ENCODE measurements at places on chromosomes 1 and 21. TPM values are rescaled to one million over a fixed set of nuclear protein-coding genes. Genes with fewer than 3 reads are reported as not detected.

GRCh38 chr1:40373323-40374283, at the start of gene SMAP2:
TSS of gene SMAP2 (plus strand) at chr1:40373727. CDS start at chr1:40374121, 394 bp downstream.
- H3K27ac ChIP-seq: peak within 1 kb of the TSS; percentile 81
- no peaks in the 10 kb centered on the region for H3K27me3 ChIP-seq
- H3K36me3 ChIP-seq: no peaks in the 10 kb centered on the region
- peak; percentile 96 for DNase-seq
- H3K4me3 ChIP-seq: peak within 1 kb of the TSS; percentile 62

DNA sequence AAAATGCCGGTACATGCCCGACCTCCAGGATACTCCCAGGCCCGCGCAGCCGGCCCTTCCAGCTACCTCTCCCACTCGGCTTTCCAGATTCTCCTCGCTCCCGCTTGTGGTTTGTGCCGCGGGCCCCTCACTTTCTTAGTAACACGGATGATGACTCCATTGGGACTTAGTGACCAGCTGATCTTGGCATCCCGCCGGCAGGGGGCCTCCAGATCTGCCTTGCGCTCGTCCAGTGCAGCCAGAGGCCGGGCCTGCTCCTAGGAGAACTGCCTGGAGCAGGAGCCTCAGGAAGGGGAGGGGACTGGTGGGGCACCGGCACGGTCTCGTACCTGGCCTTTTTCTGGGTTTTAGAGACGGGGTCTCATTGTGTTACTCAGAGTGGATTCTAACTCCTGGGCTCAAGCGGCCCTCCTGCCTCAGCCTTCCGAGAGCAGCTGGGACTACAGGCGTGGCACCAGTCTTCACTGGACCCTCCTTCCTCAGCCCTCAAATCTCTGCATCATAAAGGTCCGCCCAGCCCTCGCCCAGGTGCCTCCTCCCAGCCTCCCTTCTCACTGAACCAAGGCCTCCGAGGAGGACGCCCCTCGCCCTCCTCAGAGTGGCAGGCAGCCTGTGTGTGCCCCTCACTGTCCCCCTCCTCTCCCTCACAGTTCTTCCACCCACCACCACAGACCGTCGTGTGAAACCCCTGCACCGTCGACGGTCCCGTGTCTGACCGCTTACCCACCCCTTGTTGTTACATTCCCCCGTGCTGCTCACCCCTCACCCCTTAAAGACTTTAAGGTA, 78.6 kb downstream of the SLC25A24 start:
- H3K4me3 ChIP-seq: no peak overlapping the region
- no peaks in the 10 kb centered on the region for H3K36me3 ChIP-seq
- no peak for DNase-seq
- no peaks in the 10 kb centered on the region for H3K27me3 ChIP-seq

GRCh38 chr1:164787834-164788231, 228.8 kb downstream of the PBX1 start:
- H3K27ac ChIP-seq: no peak overlapping the region
- no peak overlapping the region for H3K4me3 ChIP-seq
- H3K36me3 ChIP-seq: peaks cover 6% of the 10 kb centered on the region
- DNase-seq: no peak

Gene PLA2G2C
- not detected for total RNA-seq

GRCh38 chr1:113282008-113282892, 108.1 kb upstream of the MAGI3 start:
- H3K4me1 ChIP-seq: no peaks in the 10 kb centered on the region
- H3K36me3 ChIP-seq: no peaks in the 10 kb centered on the region
- H3K4me3 ChIP-seq: no peak overlapping the region
- no peak for DNase-seq
- no peaks in the 10 kb centered on the region for H3K27me3 ChIP-seq

Gene MCOLN2
- total RNA-seq: 0.89 TPM

Gene PSMD4
- 211 TPM for total RNA-seq

Gene LYPD8
- not detected for total RNA-seq

Gene OR2L2
- 0.50 TPM for total RNA-seq

DNA sequence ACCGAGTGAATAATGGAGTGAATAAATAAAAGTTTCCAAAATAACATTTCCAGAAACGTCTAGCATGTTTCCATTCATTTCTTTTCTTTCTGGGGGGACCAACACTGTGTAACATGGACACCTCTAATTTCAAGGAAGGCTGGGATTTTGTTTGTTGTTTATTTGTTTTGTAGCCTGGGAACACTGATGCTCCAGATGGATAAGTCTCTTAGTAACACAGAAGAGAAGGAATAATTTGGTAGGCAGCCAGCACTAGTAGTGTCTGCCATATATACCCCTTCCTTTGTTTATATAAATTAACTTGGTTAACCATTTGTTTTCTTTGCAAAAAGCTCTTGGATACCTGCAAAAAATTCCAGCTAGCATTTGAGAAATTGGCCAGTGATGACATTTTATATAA, 411.4 kb upstream of the DEPDC1 start:
- H3K4me1 ChIP-seq: no peaks in the 10 kb centered on the region
- DNase-seq: no peak
- no peaks in the 10 kb centered on the region for H3K36me3 ChIP-seq
- no peak overlapping the region for H3K4me3 ChIP-seq
- no peak overlapping the region for H3K27ac ChIP-seq
- no peaks in the 10 kb centered on the region for H3K27me3 ChIP-seq

Gene FCGR1A
- 13.8 TPM for total RNA-seq

Gene ATAD3A
- total RNA-seq: 22.0 TPM

- no peak for DNase-seq
- H3K4me1 ChIP-seq: peaks cover 78% of the 10 kb centered on the region
- H3K36me3 ChIP-seq: peaks cover 13% of the 10 kb centered on the region
- H3K27me3 ChIP-seq: no peaks in the 10 kb centered on the region
Observed at GRCh38 chr1:201739080-201739479, 89.9 kb upstream of the IPO9 start.

DNA sequence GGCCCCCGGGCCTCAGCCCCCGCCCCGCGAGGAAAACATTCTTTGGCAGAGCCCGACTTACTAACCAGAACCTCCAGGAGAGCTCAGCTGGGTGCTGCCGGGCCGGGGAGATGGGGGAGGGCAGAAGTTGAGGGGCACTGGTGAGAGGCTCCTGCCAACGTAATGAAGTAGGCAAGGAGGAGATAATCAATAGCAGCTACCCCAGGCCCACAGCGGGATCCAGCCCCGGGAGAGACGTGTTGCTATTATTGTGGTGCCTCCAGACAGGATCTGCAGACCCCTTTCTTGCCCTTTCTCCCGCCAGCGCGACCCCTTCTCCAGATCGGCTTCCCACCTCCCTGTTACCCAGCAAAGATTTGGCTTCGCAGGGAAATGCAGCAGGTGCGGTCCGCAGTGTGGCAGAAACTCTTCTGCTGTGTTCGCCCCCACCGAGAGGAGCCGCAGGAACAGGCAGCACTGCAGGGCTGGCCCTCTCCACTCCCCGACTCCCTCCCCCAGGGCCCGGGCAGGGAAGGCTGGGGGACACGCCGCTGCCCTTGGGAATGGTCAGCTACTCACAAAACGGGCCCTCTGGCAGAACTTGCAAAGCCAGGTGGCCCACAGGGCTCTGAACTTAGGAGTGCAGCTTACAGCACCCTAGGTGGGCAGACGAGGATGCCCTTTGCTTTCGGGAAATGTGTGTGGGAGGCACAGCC, 1.5 kb upstream of the KCNA2 start:
- no peak overlapping the region for H3K27ac ChIP-seq
- peaks cover 46% of the 10 kb centered on the region for H3K4me1 ChIP-seq

GRCh38 chr1:155176544-155177071, 3.0 kb downstream of the TRIM46 start:
- no peaks in the 10 kb centered on the region for H3K27me3 ChIP-seq
- no peak for DNase-seq
- H3K36me3 ChIP-seq: peaks cover 58% of the 10 kb centered on the region
- H3K4me1 ChIP-seq: peaks cover 49% of the 10 kb centered on the region
- no peak overlapping the region for H3K27ac ChIP-seq

Gene SHE
- 10.5 TPM for total RNA-seq

GRCh38 chr1:53572065-53572814, 113.0 kb downstream of the DMRTB1 start:
- H3K36me3 ChIP-seq: no peaks in the 10 kb centered on the region
- no peaks in the 10 kb centered on the region for H3K27me3 ChIP-seq
- peak; percentile 66 for DNase-seq
- H3K4me3 ChIP-seq: no peak overlapping the region
- peak overlapping the region; percentile 0 for H3K27ac ChIP-seq

Gene SYDE2
- total RNA-seq: 11.7 TPM

- no peak for DNase-seq
- no peaks in the 10 kb centered on the region for H3K27me3 ChIP-seq
- H3K36me3 ChIP-seq: peaks cover 12% of the 10 kb centered on the region
Observed at GRCh38 chr1:165674599-165674998, 23.8 kb downstream of the ALDH9A1 start.

DNA sequence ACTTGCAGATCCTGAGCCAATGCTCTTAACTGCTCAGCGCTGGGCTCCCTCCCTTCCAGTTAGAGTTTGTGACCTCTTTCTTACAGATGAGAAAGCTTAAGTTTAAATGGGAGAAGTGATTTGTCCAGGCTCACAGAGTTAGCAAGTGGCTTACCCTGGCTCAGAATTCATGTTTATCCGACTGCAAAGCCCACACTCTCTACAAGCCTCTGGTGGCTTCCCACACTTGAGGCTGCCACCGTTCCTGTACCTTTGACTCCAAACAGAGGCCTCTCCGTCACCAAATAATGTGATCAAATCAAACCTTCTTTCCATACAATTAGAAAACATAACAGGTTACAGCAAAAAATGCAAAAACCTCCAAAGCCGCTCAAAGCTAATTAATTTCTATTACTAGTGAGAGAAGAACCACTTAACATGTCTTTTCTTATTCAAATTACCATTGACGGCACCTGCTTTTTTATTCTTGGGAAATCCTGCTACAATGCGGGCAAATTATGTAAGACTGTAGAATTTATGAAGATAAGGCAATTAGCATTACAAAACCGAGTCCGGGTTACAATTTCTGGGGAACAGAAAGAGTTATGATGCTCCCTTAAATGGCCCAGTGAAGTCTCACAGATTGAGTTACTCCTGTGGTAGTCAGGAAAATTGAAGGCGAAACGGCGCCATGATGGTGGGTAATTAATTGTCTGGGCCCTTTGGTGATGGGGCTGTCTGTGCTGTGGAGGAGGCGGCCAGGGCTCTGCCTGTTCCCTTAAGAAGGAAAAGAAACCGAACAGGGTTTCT, 324.3 kb upstream of the POU3F1 start:
- no peaks in the 10 kb centered on the region for H3K36me3 ChIP-seq
- H3K27ac ChIP-seq: no peak overlapping the region
- no peak for DNase-seq
- no peaks in the 10 kb centered on the region for H3K4me1 ChIP-seq

Gene GNB1
- total RNA-seq: 129 TPM

GRCh38 chr21:18499761-18500376, 96.3 kb upstream of the TMPRSS15 start:
- H3K27me3 ChIP-seq: no peaks in the 10 kb centered on the region
- H3K4me1 ChIP-seq: no peaks in the 10 kb centered on the region
- H3K36me3 ChIP-seq: no peaks in the 10 kb centered on the region
- H3K4me3 ChIP-seq: no peak overlapping the region

Gene STX12
- total RNA-seq: 74.3 TPM

Gene CIART
- 4.3 TPM for total RNA-seq

- H3K27me3 ChIP-seq: no peaks in the 10 kb centered on the region
- peak overlapping the region; percentile 46 for H3K4me3 ChIP-seq
- DNase-seq: no peak
- peaks cover 31% of the 10 kb centered on the region for H3K36me3 ChIP-seq
- no peak overlapping the region for H3K27ac ChIP-seq
Observed at GRCh38 chr1:6259491-6260362, 1.2 kb downstream of the GPR153 start.

GRCh38 chr1:44511769-44512168, 106.7 kb downstream of the RNF220 start:
- peaks cover 55% of the 10 kb centered on the region for H3K27me3 ChIP-seq
- H3K4me3 ChIP-seq: no peak overlapping the region
- no peak overlapping the region for H3K27ac ChIP-seq

Gene ENAH
- 91.4 TPM for total RNA-seq

DNA sequence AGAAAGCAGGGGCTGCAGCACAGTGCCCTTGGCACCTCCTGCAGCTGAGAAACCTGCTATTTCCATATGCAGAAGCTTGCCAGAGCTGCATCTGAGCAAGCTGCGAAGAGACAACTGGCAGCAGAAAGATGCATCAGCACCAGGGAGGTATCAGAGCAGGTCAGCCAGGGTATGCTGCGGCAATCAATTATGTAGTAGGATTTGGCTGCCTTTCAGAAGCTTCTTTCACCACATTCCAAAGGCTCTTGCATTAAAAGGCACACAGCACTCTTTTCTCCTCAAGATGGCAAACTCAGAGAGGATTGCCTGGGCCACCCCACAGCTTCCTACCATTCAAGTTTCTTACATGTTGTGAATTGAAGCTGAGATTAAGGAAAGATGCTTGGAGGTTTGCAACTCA, 47.6 kb upstream of the RAP1A start:
- no peaks in the 10 kb centered on the region for H3K27me3 ChIP-seq
- H3K36me3 ChIP-seq: no peaks in the 10 kb centered on the region
- H3K4me1 ChIP-seq: peaks cover 4% of the 10 kb centered on the region
- peak; percentile 13 for DNase-seq
- H3K4me3 ChIP-seq: no peak overlapping the region

GRCh38 chr21:25509862-25510261, 97.4 kb downstream of the MRPL39 start:
- no peaks in the 10 kb centered on the region for H3K27me3 ChIP-seq
- no peak for DNase-seq
- H3K4me3 ChIP-seq: no peak overlapping the region
- no peaks in the 10 kb centered on the region for H3K36me3 ChIP-seq
- H3K4me1 ChIP-seq: no peaks in the 10 kb centered on the region
- no peak overlapping the region for H3K27ac ChIP-seq

GRCh38 chr1:166133276-166133841, 33.4 kb downstream of the FAM78B start:
- no peak overlapping the region for H3K4me3 ChIP-seq
- H3K27ac ChIP-seq: no peak overlapping the region
- H3K36me3 ChIP-seq: no peaks in the 10 kb centered on the region

GRCh38 chr1:25116832-25117231, 115.5 kb downstream of the SYF2 start:
- no peak overlapping the region for H3K27ac ChIP-seq
- H3K4me3 ChIP-seq: no peak overlapping the region
- no peaks in the 10 kb centered on the region for H3K27me3 ChIP-seq

DNA sequence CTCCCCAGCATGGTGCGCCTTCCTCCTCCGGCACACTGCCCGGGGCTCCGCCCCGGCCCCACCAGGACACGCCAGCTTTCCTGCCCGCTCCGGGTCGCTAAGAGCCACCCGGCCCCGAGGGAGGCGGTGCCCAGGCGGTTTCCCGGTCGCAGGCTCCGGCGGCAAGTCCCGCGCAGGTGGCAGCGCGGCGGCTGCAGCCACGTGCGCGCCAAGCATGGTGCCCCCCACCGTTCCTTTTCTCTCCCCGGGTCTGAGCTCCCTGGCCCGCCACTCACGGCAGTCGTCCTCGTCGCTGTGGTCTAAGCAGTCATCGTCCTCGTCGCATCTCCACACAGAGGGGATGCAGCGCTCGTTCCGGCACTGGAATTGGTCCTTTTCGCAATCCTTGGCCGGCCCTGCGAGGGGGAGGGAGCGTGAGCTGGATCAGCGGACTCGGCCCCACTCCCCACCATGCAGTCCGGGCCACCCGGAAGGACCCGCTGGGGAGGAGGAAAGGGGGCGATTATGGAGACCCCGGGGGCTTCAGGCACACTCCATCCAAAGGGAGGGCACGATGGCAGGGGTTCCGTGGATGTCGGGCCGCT, 1.2 kb downstream of the LRP8 start:
- H3K27me3 ChIP-seq: no peaks in the 10 kb centered on the region
- H3K36me3 ChIP-seq: peaks cover 25% of the 10 kb centered on the region
- H3K4me1 ChIP-seq: peaks cover 59% of the 10 kb centered on the region

GRCh38 chr1:206446688-206447421, 23.4 kb upstream of the IKBKE start:
- no peak for DNase-seq
- no peaks in the 10 kb centered on the region for H3K27me3 ChIP-seq
- H3K4me3 ChIP-seq: no peak overlapping the region
- peaks cover 10% of the 10 kb centered on the region for H3K4me1 ChIP-seq
- H3K27ac ChIP-seq: peak overlapping the region; percentile 33

Gene TSPAN1
- 0.50 TPM for total RNA-seq
